T-helper 2 cell treated with Interferon-gamma antibody and Interleukin-4, amounts not matched to agents 5 μg/mL and 100 μg/mL, for 36 hours (primary cell): ENCODE measurements at places on chromosomes 11 and 22.
A peak's percentile ranks its signal among the peaks of the same experiment; 100 is the strongest.

DNA sequence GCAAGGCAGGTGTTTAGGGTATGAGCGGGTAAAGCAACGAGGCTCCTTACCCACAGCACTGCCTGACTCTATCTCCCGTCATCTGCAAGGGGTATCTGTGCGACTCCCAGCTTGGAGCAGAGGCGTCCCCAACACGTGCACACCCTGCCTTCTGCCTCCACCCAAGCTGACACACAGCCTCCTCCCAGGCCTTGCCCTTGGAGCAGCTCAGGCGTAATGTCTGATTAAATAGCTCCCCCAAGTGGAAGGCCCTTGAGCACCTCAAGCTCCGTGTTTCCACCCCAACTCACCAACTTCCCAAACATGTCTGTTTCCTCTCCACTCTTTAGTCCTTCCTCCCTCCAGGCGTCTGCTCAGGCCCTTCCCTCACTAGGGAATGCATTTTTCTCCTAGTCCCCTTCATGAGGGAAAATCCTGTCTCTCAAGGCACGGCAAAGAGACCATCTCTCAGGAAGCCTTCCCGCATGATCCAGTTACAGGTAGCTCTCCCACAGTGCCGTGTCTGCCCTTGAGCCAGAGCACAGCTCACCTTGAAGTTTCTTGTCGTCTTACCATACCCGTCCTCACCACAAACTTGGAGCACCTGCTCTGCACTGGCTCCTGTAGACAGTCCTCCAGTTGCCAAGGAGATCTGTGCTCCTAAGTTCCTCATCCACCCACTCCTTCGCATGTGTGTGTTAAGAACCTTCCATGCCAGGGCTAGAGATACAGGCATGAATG is 15.8 kb downstream of the CYB5R2 start:
- no peak for DNase-seq

- DNase-seq: no peak
These were observed 119.1 kb upstream of the NCAM1 start for GRCh38 chr11:112842151-112842550.

DNA sequence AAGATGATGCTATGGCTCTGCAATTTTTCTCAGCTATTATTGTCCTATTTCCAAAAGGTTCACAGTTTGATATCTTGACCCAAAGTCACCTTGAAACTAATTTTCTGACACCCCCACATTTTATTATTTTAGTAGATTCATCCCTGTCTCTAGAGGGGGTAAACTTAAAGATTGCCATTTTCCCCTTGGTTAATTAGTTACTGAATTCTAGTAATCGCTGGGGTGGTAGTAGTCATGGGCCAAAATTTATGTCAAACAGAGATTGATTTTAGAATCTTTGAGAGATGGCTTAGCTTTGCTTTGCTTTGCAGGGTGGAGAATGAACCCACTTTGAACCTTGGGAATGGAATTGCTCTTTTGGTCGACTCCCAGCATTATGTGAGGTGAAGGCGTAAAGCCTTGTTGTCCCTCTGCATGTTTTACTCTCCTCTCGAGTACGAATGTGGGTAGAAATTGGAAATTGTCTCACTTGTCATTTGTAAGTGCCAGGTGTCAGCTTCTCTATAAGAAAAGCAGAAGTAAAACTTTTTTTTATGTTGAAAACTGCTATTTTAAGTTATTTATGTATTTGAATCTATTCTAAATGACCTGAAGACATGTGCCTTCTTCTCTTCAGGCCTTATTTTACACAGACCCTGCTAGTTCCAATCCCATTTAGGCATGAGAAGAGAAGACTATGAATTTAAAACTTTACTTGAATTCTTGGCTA is 42.4 kb upstream of the RCE1 start:
- no peak for DNase-seq

- DNase-seq: no peak
These were observed 24.8 kb upstream of the PKNOX2 start for GRCh38 chr11:125139778-125140177.

DNA sequence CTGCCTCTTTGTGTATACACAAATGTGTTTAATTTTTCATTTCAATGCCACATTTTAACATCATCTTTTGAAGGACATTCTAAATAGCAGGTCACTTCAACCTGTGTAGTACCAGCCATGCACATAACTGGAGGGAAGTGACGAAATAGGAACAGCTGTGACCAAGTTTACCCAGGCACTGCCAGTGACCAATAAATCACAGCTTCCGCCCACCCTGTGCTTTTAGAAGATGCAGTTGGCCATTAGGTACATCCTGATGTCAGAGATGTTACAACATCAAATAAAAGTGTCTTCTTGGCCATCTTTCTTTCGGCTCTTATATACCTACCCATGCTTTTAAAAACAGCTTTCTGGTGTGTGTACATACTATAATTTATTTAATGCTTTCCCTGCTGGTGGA is 7.8 kb downstream of the LDLRAD3 start:
- no peak for DNase-seq

DNA sequence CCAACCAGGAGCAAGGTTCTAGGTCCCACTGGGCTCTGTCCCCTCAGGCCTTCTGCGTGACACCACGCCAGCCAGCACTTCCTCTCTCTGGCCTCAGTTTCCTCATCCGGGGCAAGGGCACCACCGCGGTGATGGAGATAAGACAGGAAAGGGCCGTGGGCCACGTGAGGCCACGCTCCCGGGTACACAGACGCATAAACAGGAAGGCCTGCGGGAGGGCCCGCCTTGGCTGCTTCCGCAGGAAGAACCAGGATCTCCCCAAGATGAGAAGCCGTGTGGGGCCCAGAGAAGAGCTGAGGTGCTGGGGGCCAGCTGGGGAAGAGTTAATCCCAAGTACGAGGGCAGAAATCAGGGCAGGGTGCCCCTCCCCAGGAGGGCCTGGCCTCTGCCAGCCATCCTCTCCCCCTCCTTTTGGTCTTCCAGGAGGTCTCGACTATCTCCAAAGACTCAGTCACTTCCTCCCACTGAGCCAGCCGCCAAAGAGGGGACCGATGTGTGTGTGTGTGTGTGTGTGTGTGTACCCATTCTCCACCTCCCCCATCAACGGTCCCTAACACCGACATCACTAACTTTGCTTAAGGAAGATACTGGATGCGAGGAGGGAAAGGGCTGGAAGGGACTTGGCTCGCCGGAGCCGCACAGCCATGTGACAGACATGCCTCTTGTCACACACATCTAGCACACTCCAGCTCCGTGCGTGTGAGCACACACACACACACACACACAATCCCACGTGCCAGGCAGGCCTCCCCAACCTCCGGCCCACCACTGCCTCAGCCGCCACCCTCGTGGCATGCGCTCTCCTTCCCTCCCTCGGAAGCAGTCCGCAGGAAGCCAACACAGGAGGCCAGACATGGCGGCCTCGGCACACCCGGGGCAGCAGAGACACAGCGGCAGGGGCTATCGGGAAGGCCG is 1.4 kb downstream of the MFNG start:
- DNase-seq: peak; percentile 85
